Common myeloid progenitor, CD34-positive (primary cell): ENCODE measurements at places on chromosomes 3 and 15.

DNA sequence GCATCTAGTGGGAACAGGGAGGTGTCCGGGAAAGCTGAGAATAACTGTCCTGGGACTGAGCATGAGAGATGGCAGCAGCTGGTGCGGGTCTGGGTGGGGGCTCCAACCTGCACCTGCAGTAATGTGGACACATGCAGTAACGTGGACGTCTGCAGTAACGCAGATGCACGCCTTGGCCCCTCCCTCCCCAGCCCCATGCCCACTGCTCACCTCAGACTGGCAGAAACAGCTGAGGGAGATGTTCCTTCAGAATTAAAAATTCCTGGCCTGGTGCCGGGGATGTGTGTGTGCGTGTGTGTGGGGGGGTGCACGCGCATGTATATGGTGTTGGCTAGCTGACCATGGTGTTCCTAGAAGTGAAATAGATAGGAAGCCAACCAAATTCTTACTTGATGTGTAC lies 86.7 kb upstream of the OXTR start:
- no peak for DNase-seq

- no peak for DNase-seq
These were observed 200.5 kb downstream of the ITPR1 start for GRCh38 chr3:4693620-4694019.

- DNase-seq = no peak
These were observed 108.1 kb upstream of the TPM1 start for GRCh38 chr15:62934236-62934971.

DNA sequence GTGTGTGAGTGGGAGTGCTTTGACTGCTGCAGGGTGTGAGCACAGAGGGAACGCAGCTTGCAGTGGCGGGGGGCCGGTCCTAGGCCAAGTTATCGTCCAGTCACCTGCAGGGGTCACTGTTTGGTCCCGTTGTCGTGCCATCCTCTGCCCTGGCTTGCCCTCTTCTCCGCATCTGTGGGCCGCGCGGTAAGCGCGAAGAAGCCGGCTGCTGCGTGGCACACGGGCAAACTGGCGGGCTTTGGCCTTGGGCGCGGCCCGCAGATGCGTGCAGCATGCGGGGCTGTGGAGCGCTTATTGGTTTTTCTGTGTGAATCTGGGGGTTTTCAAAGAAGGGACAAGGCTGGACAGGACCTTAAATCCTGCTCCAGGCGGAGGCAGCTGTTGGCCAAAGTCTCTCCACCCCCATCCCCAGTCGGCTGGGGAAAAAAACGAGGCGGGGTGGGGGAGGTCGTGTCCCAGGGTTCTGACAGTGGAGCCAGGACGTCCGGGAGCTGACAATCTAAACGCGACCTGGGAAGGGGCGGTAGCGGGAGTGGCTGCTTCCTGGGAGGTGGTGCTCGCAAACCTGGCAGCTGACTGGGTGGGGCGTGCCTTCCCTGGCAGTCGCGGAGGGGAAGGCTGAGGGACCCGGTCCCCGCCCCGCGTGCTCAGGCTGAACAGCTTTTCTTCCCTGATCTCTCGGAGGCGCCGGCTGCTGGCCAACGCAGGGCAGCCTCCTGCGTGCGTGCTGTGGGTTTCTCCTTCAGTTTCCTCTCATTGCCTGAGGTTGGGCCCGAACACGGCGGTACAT lies 39.7 kb upstream of the VEPH1 start:
- DNase-seq = peak; percentile 76

- DNase-seq = peak; percentile 60
These were observed 488 bp downstream of the THSD4 start for GRCh38 chr15:71115567-71116351.

- no peak for DNase-seq
These were observed 13.3 kb upstream of the TM4SF1 start for GRCh38 chr3:149390772-149391212.
